Stimulated activated CD8-positive, alpha-beta memory T cell treated with anti-CD3 and anti-CD28 coated beads, Interleukin-7, amount 100 ng/mL, for 24 hours (primary cell): ENCODE measurements at places on chromosomes 13 and 19.

GRCh38 chr19:40539070-40539469 is 37.6 kb upstream of the SHKBP1 start:
- no peak for DNase-seq

DNA sequence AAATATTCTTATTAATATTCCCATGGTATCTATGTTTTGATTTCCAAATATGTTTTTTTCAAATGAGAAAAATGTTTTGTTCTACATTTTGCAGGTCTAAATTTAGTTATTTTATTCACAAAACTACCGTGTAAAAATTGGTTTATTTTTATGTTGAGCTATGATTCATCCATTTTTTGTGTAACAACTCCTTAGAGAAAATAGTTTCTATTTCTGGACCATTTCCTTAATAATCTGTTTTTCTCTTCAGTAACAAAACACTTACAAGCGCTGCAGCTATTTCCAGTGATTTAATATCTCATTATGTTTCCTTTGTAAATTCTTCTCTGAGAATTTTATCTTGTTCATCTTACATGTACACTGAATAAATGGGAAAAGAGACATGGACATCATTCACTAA is 550.7 kb upstream of the SLITRK5 start:
- no peak for DNase-seq

DNA sequence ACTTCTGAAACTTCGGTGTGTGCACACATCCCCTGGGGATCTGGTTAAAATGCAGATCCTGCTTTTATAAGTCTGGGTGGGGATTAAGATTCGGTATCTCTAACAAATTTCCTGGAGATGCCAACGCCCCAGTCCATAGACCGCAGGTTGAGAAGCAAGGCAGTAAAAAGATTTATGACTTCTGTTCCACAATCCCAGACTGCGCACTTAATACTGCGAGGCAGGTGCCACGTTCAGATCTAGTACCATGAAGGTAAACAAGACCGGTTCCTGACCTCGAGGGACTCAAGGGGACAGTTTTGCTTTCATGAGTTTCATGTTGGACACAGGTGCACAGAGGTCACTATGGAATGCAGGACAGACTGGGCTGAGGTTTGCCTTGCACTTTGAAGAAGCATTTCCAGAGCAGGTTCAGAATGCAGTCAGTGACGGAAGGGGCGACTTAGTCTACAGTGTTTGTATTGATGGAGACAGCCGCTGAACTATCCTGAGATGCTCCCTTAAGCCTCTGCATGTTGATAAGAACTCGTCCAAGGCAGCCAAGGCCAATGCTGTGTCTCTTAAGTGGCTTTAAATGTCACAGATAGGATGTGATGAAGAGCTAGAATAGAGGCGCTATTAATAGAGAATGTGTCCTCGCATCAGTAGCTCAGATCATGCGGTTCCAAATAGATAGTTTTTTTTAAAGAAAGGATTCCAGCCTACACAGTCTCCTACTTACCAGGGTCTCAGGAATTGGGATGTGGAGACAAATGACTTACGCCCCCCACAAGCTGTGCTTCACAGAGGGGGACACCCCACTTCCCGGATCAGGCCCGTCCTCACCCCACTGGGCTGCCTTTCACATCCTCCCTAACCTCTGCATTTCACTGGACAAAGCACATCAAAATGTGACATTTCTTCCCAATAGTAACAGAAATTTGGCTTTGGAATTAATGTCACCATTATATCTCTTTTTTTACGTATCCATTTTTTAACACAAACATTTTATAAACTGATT is 97.1 kb upstream of the IRS2 start:
- no peak for DNase-seq

GRCh38 chr13:99296398-99296797 is 10.8 kb downstream of the GPR183 start:
- no peak for DNase-seq

- DNase-seq: no peak
Measured at GRCh38 chr19:48968179-48968661, 3.1 kb downstream of the FTL start.

GRCh38 chr13:104648291-104648690 is 1582.1 kb upstream of the SLC10A2 start:
- no peak for DNase-seq
